Mesenteric fat pad (tissue), 1 donor: ENCODE measurements at places on chromosomes 13 and 19.

DNA sequence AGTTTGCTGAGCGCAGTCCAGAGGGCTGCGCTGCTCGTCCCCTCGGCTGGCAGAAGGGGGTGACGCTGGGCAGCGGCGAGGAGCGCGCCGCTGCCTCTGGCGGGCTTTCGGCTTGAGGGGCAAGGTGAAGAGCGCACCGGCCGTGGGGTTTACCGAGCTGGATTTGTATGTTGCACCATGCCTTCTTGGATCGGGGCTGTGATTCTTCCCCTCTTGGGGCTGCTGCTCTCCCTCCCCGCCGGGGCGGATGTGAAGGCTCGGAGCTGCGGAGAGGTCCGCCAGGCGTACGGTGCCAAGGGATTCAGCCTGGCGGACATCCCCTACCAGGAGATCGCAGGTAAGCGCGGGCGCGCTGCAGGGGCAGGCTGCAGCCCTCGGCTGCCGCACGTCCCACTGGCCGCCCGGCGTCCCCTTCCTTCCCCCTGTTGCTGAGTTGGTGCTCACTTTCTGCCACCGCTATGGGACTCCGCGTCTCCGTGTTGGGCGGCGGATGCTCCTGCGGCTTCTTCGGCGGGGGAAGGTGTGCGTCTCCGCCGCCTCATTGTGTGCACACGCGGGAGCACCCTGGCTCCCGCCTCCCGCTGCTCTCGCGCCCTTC, 772 bp downstream of the GPC6 start:
- no peak for DNase-seq

- no peak for DNase-seq
Measured at GRCh38 chr13:100040196-100040595, 48.7 kb upstream of the PCCA start.

- no peak for DNase-seq
Measured at GRCh38 chr13:27919659-27919933, 204 bp upstream of the PDX1 start.

- no peak for DNase-seq
Measured at GRCh38 chr13:112711528-112712265, 21.9 kb downstream of the ATP11A start.

- no peak for DNase-seq
Measured at GRCh38 chr13:48600374-48601364, 53.1 kb upstream of the CYSLTR2 start.

DNA sequence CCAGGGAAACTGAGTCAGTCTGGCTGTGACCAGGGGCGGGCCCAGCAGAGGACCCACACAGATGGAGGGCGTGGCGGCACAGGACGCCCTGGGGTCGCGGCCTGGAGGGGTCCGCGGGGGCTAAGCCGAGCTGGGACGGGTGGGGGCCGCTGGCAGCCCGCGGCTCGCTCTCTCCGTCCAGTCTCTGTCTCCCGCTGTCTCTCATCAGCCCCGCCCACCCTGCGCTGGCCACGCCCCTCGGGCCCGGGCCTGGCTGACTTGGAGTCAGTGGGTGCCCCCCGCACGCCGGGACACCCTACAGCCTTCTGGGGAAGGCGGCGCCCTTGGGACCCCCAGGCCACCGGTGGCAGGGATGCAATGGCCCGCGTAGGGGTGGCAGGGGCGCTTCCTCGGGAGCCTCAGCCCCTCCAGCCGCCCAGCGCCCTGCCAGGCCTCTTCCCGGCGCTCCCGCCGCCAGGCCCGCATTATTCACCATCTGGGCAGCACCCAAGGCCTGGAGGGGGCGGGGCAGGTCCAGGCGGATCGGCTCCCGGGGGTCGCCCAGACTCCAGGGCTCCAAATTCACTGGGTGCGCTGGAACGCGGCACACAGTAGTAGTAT, at the start of gene TBXA2R:
TSS of gene TBXA2R (minus strand) at position 186 of the 600 bp plus-strand sequence. CDS start 6,241 bp downstream, outside the sequence.
- no peak for DNase-seq

- no peak for DNase-seq
Measured at GRCh38 chr19:16096280-16096855, 15.3 kb upstream of the RAB8A start.

DNA sequence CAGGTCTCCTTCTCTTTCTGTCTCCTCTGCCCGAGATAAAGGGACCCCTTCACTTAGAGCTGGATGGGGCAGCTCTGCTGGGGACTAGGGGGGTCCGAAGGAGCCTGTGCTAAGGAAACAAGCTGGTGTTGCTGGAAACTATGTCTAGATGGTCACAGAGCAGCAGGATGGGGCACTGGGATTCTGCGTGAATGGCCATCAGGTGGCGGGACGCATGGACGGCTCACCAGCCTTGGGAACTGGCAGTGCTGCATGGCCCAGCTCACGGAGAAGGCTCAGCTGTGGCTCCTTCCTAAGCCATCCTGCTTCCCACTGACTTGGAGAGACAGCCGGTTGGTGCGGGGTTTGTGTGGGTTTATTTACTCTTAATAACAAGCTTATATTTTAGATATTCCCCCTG, 411.8 kb downstream of the ZNF536 start:
- DNase-seq, result no peak

DNA sequence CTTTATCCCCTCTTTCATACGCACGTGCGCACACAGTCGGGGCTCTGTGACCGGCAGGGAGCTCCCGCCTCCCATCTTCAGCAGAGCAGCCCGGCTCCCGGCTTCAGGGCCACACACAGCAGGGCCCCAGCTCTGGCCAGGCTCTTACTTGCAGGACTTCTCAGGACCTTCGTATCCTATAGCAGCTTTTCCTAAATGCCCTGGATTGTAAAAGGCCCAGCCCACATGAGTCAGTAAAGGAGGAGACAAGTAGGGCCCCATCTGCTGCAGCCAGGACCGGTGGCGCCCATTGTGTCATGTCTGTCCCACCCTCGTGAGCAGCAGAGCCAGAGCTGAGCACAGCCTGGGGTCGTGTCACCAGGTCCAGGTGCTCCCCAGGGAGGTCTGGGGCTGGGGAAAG, 107.6 kb upstream of the VSTM2B start:
- no peak for DNase-seq

GRCh38 chr13:78845656-78846365, 186.9 kb upstream of the OBI1 start:
- no peak for DNase-seq

DNA sequence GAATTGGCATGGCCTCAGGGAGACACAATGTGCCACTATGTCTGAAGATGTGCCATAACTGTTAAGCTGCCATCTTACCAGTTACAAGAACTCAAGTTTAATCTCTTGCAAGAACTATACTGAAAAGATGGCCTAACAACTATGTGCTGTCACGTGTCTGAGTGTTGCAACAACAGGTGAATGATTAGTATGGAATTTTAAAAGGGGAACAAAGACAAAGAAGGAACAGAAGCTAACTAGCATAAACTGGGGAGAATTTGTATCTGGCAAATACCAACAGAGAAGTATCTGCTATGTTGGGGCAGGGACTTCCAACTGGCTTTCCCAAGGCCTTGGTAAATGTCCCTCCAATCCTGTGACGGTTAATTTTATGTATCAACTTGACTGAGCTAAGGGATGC, 11.5 kb upstream of the ACOD1 start:
- DNase-seq, result no peak
